ENCODE measurements at places on chromosomes 6 and 20. TPM values are rescaled to one million over a fixed set of nuclear protein-coding genes. Genes with fewer than 3 reads are reported as not detected.

MARCKS gene
- 46.4 TPM for total RNA-seq

SLC25A27 gene
- 39.3 TPM for total RNA-seq

- no peaks in the 10 kb centered on the region for H3K27me3 ChIP-seq
- peak overlapping the region; percentile 10 for H3K4me3 ChIP-seq
- H3K36me3 ChIP-seq: no peaks in the 10 kb centered on the region
- no peak for DNase-seq
- no peak overlapping the region for H3K27ac ChIP-seq
- no peaks in the 10 kb centered on the region for H3K4me1 ChIP-seq
Observed at GRCh38 chr6:34490390-34491090, 24.7 kb downstream of the PACSIN1 start.

KCNQ5 gene
- 3.9 TPM for total RNA-seq

NCOA6 gene
- total RNA-seq: 19.2 TPM
